NCI-H446 (cell line): ENCODE measurements at places on chromosomes 6 and 20.

- no peak for DNase-seq
Observed at GRCh38 chr6:82589509-82590206, 226.0 kb downstream of the TPBG start.

GRCh38 chr20:61112515-61112914 lies 139.5 kb upstream of the CDH4 start:
- DNase-seq, result no peak

- DNase-seq, result no peak
Observed at GRCh38 chr6:169370054-169370453, 116.4 kb upstream of the THBS2 start.

- no peak for DNase-seq
Observed at GRCh38 chr6:168026925-168027324, 29.5 kb downstream of the KIF25 start.

- DNase-seq, result no peak
Observed at GRCh38 chr20:33277471-33278441, 5.3 kb upstream of the BPIFB1 start.

DNA sequence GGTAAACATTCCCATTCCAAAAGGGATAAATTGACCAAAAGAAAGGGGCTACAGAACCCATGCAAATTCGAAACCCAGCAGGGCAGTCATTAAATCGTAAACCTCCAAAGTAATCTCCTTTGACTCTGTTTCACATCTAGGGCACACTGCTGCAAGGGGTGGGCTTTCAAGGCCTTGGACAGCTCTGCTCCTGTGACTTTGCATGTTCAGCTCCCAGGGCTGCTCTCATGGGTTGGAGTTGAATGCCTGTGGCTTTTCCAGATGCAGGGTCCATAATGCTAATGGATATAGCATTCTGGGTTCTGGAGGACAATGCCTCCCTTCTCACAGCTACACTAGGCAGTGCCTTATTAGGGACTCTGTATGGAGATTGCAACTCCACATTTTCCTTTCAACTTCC lies 211.9 kb upstream of the MANEA start:
- no peak for DNase-seq

- no peak for DNase-seq
Observed at GRCh38 chr6:137866200-137866913, 702 bp upstream of the TNFAIP3 start.

- no peak for DNase-seq
Observed at GRCh38 chr6:147615659-147616456, 107.4 kb downstream of the SAMD5 start.

- peak; percentile 12 for DNase-seq
Observed at GRCh38 chr6:159941286-159942113, 27.4 kb upstream of the IGF2R start.

GRCh38 chr20:38799203-38799602 lies 6.3 kb upstream of the PPP1R16B start:
- no peak for DNase-seq

- no peak for DNase-seq
Observed at GRCh38 chr6:151142676-151143075, 97.1 kb upstream of the AKAP12 start.

DNA sequence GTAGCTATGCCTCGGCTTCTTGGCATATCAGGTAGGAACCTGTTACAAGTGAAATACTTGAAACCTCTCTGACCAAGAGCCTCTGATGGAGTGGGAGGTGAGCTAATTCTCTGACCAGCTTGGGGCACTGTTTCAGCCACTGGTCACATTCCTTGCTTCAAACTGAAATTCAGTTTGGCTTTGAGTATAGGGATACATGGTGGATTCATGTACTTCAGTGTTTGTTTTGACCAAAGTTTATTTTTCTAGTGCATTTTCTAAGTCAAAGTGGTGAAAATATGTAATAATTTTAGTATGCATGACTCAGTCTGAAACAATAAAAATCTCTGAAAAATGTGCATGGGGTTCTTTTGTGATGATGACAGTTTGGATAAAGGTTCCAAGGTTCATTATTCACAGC lies 18.6 kb downstream of the TTPAL start:
- no peak for DNase-seq

GRCh38 chr6:84522135-84522549 lies 242.3 kb downstream of the TBX18 start:
- no peak for DNase-seq

- DNase-seq, result no peak
Observed at GRCh38 chr6:47789553-47789952, 7.7 kb downstream of the OPN5 start.

GRCh38 chr6:89140347-89141156 lies 5.3 kb upstream of the PM20D2 start:
- DNase-seq, result no peak

DNA sequence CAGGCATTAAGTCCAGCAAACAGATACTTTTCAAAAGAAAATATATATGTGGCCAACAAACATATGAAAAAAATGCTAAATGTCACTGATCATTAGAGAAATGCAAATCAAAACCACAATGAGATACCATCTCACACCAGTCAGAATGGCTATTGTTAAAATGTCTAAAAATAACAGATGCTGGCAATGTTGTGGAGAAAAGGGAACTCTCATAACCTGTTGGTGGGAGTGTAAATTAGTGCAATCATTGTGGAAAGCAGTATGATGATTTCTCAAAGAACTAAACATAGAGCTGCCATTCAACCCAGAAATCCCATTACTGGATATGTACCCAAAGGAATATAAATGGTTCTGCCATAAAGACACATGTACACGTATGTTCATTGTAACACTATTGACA lies 20.6 kb downstream of the KCNQ5 start:
- DNase-seq, result no peak

DNA sequence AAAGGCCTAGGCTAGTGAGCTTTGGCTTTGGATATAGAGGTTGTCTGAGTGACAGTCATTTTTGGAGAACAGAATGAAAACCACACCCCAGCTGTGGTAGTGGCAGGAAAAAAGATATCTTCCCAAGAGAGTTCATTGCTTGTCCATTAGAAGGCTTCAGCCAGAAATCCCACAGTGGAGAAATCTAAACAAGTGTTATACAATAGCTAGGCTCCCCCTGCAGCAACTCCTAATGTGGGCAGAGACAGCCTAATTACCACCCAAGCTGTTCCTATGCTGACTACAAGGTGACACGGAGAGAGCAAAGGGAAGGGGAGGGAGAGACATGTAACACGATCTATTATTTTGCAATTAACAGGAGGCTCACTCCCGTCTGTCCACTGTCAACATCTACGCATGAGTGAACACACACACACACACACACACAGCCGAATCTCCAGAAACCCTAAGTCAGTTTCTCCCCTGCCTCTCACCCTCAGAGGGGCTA lies 147.5 kb upstream of the TCF21 start:
- peak; percentile 80 for DNase-seq

- DNase-seq, result no peak
Observed at GRCh38 chr20:32675223-32675975, 1.7 kb upstream of the C20orf203 start.

DNA sequence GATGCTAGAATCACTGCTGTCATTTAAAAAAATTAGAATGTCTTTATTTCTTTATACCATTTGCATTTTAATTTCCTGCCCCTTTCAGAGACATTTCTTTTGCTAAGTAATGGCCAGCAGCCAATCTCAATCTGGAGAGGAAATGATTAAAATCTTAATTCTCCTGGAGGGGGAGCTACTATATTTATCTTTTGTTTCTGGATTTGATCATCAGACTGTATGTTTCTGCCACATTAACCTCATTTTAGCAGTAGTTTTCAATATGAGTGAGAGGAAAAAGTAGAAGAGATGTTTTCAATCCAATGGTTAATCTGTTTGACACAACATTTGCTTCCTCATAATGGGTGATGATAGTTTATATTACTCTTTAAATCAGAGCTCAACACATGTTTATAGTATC lies 138.0 kb downstream of the FUT9 start:
- peak; percentile 15 for DNase-seq

DNA sequence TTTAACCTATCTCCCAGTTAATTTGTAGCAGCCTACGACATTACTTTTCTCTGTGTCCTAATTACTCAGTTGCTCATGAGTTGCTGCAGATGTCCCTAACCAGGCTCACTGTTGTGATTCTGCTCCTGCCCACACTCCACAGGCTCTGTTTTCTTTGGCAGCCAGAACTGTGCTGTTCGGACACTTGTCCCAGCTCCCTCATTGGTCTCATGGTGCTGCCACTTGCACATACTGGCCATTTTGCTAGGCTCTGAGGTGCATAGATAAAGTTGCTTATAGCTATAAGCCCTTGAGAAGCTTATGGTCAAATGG lies 55.0 kb downstream of the NOX3 start:
- no peak for DNase-seq

DNA sequence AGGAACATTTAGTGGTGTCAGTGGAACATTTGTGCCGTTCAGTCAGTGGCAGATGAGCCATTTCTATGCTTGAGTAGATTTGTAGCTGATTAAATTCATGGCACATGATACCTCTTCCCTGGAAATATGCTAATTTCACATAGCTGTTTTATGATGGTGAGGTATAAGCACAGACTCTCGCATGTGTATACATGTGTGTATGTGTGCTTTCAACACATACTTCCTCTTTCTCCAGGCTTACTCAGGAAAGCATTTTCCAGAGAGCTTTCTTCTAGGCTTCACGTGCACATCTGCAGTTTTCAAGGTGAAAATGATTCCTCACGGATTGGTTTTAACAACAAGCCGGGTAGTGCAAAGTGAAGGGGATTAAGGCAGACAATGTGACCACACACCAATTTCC lies 396.5 kb downstream of the HDGFL1 start:
- no peak for DNase-seq

DNA sequence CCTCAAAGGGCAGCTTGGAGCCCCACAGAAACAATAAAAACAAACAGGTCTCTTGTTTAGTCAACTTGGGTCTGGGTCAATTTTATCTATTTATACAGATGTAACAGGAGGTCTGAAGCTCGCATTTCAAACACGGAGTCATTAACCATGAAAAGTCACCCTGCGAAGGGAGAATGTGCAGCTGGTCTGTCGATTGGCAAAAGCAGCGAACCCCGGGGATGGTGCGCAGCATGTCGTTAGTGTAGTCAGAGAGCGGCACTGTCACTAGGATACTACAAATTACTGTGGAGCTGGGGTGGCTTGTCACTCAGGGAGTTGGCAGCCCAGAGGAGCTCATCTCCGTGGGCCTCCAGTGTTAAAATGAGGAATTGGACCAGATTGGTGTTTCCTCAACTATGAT lies 190.4 kb upstream of the ARG1 start:
- no peak for DNase-seq

- no peak for DNase-seq
Observed at GRCh38 chr6:133764008-133764753, 124.7 kb upstream of the TCF21 start.

DNA sequence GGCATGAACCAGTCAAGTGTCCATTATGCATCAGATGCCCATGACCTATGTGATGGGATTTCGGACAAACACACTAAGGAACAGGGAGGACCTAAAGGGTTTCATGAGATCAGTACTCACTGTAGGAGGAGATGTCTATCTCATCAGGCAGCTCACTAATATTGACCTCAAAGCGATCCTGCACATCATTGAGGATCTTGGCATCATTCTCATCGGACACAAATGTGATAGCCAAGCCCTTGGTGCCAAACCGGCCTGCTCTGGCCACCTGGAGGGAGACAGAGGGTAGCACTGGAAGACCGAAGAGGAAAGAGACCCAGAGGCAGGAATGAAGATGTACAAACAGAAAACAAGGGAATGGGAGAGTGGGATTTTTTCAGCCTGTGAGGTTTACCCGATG lies 1.9 kb downstream of the MCCD1 start:
- no peak for DNase-seq

DNA sequence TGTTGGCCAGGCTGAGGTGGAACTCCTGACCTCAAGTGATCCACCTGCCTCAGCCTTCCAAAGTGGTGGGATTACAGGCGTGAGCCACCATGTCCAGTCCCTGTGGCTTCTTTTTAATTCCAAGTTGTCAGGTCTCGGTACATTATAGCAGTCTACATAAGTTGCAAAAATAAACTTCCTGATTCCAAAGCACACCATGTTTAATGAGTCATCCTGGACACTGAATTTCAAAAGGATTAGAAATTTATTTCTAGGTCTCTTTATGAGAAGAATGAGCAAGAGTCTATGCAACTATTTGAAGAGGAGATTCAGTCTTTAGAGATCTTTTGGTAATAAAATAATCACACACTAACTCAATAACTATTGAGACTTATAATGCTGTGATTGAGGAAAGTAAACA lies 63.9 kb upstream of the MCHR2 start:
- DNase-seq, result no peak

DNA sequence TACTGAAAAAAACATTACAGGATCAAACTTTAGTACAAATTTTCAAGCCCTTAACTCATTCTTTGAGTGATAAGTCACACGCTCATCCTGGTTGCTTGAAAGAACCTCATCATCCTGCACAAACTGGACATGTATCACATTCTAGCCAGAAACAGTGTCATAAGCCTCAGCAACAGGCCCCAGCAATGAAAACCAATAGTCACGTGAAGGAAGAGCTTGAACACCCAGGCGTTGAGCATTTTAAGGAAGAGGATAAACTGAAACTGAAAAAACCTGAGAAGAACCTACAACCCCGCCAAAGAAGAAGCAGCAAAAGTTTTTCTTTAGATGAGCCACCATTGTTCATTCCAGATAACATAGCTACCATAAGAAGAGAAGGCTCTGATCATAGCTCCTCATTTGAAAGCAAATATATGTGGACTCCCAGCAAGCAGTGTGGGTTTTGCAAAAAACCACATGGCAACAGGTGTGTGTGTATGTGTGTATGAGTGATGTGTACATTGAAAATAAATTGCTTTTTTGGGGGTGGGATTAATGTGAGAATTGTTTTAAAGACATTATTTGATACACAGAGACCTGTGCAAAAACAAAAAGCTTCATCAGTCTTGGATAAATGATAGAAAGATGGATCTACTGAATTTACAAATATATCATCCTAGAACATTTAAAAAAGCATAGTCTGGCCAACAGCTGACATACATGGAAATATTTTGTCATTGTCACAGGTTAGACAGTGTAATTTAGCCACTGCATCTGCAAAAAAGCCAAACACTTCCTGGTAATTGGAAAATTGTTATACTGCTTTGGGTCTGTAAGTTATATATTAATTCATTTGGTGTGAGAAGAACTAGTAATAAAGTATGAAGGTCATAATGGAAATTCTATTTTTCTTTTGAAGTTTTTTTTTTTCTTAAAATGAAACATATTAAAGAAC lies 50.1 kb downstream of the PHF3 start:
- DNase-seq, result no peak

- no peak for DNase-seq
Observed at GRCh38 chr20:44031781-44032582, 117.3 kb downstream of the TOX2 start.
